ENCODE measurements at places on chromosomes 6 and 20. TPM values are rescaled to one million over a fixed set of nuclear protein-coding genes. Genes with fewer than 3 reads are reported as not detected.

- H3K4me3 ChIP-seq = no peak overlapping the region
- no peaks in the 10 kb centered on the region for H3K27me3 ChIP-seq
- no peak overlapping the region for H3K27ac ChIP-seq
- H3K36me3 ChIP-seq = no peaks in the 10 kb centered on the region
These were observed 294.7 kb downstream of the KHDC1L start for GRCh38 chr6:72930556-72931132.

DNA sequence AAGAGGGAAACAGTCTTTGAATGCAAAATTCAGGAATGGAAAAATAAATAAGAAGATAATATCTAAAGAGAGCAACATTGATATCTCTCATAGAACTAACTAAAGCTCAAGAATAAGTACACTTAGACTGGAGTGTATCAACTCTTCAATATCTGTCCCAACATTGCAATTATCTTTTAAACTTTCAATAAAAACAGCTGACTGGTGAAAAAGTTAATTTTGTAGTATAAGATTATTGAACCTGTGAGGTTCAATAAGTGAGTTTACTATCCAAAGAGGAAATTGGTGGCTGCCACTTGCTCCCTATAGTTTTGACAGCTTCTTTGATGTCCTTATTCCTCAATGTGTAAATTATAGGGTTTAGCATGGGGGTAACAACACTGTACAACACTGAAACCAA, 13.7 kb downstream of the OR5V1 start:
- H3K36me3 ChIP-seq = no peaks in the 10 kb centered on the region
- H3K27ac ChIP-seq = no peak overlapping the region
- H3K4me3 ChIP-seq = no peak overlapping the region
- H3K4me1 ChIP-seq = no peaks in the 10 kb centered on the region

DNA sequence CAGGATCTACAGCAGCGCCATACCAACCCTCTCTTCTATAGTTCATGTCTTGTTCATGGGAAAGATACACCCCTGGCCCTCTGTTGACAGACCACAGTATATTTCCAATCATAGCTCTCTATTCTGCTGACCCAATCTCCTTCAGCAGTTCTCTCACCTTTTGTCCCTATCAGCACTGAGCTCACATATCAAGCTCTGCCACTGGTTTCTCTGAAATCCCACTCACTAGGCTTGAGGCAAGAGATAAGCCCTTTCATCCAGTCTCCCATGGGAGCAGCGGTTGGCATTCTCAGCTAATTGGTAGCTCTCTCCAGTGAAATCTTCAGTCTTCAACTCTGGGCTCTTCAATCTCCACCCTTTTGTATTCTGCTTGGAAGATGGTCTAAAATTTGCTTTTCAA, 313.4 kb downstream of the GJA1 start:
- H3K4me3 ChIP-seq = no peak overlapping the region
- H3K27ac ChIP-seq = no peak overlapping the region
- H3K4me1 ChIP-seq = no peaks in the 10 kb centered on the region
- DNase-seq = no peak
- H3K27me3 ChIP-seq = no peaks in the 10 kb centered on the region

DNA sequence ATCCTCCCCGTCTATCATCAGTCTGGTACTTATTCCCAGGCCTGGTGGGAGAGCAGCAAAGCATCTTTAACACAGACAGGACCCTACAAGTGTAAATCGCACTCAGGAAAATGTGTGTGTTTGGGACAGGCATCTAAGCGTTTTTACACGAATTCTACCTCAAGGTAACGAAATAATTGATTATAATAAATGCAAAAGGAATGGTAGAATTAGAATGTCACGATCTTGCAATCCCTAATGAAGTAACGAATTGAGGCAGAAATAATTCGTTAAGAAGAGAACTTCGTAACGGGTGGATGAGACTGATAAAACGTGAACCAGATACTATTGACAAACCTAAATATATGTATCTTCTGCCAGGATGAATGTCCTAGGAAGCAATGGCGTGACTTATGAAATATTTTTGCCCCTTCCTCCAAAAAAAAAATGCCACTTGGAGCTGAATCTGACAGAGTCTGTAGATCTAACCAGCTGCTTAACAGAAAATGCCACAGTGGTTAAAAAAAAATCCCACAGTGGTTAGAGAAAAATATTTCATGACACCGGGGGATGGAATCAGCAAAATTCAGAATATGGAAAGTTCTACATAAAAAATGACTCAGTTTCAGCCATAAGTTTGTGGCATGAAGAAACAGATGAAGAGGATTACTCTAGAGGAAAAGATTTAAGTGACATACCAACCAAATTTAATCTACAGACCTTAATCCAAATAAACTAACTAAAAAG, 68.7 kb downstream of the F13A1 start:
- H3K4me1 ChIP-seq = no peaks in the 10 kb centered on the region
- no peaks in the 10 kb centered on the region for H3K36me3 ChIP-seq
- H3K4me3 ChIP-seq = no peak overlapping the region
- DNase-seq = no peak

GRCh38 chr6:18422136-18422535, 35.0 kb downstream of the RNF144B start:
- no peak for DNase-seq
- H3K27ac ChIP-seq = no peak overlapping the region
- no peaks in the 10 kb centered on the region for H3K27me3 ChIP-seq
- no peaks in the 10 kb centered on the region for H3K36me3 ChIP-seq
- no peak overlapping the region for H3K4me3 ChIP-seq

DNA sequence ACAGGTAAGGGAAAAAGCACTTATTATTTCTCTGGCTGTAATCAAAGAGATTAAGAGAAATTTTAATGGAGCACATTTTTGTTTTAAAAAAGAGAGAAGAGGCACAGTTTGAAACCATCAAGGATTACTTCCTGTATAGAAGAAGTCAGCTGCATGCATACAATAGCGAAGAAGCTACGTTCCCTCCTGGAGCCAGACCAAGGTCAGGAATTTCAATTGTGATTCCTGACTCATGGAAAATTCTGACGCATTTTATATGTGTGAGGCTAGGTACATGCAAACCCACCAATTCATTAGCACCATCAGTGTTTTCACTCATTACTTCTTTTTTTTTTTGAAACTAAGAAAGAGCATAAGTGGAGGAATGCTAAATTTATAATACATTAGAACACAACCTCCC, 232.7 kb upstream of the SGK1 start:
- no peaks in the 10 kb centered on the region for H3K36me3 ChIP-seq
- no peaks in the 10 kb centered on the region for H3K27me3 ChIP-seq
- H3K4me3 ChIP-seq = no peak overlapping the region
- no peak for DNase-seq
- no peaks in the 10 kb centered on the region for H3K4me1 ChIP-seq

DNA sequence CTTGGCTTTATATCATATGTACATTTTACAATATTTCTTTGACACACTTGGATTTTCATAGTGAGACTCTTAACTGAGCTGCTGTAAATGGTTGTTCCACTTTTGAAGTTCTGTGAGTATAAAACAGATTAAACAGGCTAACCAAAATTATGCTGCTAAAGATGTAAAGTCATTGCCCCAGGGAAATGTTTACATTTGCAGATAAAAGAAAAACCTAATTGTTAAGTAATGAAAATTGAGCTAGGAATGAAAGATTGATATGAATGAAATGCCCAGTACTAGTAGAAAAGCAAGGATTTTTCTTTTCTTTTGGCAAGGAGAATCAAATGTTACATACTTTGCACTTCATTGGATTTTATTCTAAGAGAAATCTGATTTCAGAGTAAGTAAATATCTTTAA, 159.4 kb downstream of the IMPG1 start:
- no peaks in the 10 kb centered on the region for H3K4me1 ChIP-seq
- no peaks in the 10 kb centered on the region for H3K36me3 ChIP-seq
- H3K27ac ChIP-seq = no peak overlapping the region
- no peaks in the 10 kb centered on the region for H3K27me3 ChIP-seq
- H3K4me3 ChIP-seq = no peak overlapping the region

DNA sequence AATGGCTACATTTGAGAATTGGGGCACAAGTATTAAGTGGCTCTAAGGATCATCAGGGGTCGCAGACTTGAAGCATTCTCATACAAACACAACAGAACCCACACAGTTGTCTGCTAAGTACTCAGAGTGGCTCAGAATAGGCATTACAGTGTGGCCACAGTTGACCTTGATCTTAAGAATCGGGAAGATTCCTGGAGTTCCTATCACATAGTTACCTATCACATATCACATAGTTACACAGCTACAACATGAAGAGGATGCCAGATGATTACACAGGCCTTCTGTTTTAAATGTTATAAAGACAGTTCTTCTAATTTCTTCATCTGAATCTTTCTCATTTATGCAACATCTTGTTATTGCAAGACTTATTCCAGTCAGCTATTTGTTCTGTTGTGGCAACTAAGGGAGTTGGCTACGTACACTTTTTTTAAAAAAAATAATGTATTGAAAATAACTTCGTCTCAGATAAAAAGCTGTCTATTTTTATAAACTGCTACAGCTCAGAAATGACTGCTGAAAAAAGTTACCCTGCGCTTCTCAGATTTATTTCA, 129.0 kb downstream of the REV3L start:
- no peaks in the 10 kb centered on the region for H3K27me3 ChIP-seq
- H3K4me1 ChIP-seq = peaks cover 12% of the 10 kb centered on the region
- H3K36me3 ChIP-seq = no peaks in the 10 kb centered on the region
- no peak overlapping the region for H3K4me3 ChIP-seq
- no peak for DNase-seq
- peak overlapping the region; percentile 25 for H3K27ac ChIP-seq

- DNase-seq = no peak
- no peaks in the 10 kb centered on the region for H3K27me3 ChIP-seq
- no peak overlapping the region for H3K27ac ChIP-seq
- H3K4me1 ChIP-seq = no peaks in the 10 kb centered on the region
- no peaks in the 10 kb centered on the region for H3K36me3 ChIP-seq
- no peak overlapping the region for H3K4me3 ChIP-seq
These were observed 97.0 kb downstream of the BTBD3 start for GRCh38 chr20:12014736-12015135.

- H3K27me3 ChIP-seq = no peaks in the 10 kb centered on the region
- H3K4me1 ChIP-seq = no peaks in the 10 kb centered on the region
- H3K27ac ChIP-seq = no peak overlapping the region
- H3K4me3 ChIP-seq = no peak overlapping the region
- DNase-seq = no peak
- no peaks in the 10 kb centered on the region for H3K36me3 ChIP-seq
These were observed 184.3 kb downstream of the TBXT start for GRCh38 chr6:165983112-165984072.

GRCh38 chr20:57175397-57176010, 90.9 kb downstream of the BMP7 start:
- H3K27me3 ChIP-seq = no peaks in the 10 kb centered on the region
- no peak overlapping the region for H3K4me3 ChIP-seq
- no peaks in the 10 kb centered on the region for H3K36me3 ChIP-seq
- no peaks in the 10 kb centered on the region for H3K4me1 ChIP-seq
- DNase-seq = no peak

GRCh38 chr6:111941686-111942330, 68.6 kb upstream of the FYN start:
- H3K4me3 ChIP-seq = no peak overlapping the region
- DNase-seq = no peak
- H3K4me1 ChIP-seq = no peaks in the 10 kb centered on the region
- H3K27ac ChIP-seq = no peak overlapping the region

GRCh38 chr6:73699676-73700459, 3.9 kb downstream of the CD109 start:
- peaks cover 55% of the 10 kb centered on the region for H3K4me1 ChIP-seq
- DNase-seq = no peak

DNA sequence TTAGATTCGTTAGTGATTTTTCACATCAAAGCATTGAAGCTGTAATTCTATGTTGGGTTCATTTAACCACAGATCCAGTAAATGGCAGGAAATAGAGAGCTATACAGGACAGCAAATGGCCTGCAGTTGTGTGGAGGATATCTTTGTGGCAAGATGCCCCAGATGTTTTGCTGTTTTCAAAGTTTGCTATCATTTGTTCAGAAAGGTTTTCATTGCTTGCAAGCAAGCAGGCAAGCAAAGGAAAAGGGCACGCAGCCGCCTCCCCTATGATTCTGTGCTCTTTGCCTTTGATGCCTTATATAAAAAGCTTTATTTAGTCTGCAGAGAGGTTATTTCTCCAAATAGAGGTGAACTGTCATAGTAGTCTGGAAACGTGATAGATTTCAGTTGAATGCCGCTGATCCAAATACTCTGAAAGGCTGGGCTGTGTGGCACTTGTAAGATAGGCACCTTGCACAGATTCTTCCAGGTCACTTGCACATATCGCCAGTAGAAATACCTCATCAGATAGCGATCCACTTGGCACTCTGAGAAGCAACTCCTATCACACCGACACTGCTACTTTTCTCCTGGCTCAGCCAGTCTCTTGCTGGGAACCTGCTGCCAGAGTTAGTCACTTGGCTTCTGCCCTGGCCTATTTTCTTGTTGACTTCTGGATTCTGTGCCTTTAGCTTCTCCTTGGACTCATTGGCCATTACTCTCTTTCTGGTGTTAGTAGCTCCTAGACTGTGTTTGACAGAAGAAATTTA, 66.4 kb downstream of the UTRN start:
- no peaks in the 10 kb centered on the region for H3K36me3 ChIP-seq
- H3K4me1 ChIP-seq = peaks cover 17% of the 10 kb centered on the region
- H3K4me3 ChIP-seq = no peak overlapping the region
- peak overlapping the region; percentile 44 for H3K27ac ChIP-seq

GRCh38 chr20:13263451-13263850, 42.4 kb downstream of the ISM1 start:
- H3K36me3 ChIP-seq = no peaks in the 10 kb centered on the region
- peaks cover 9% of the 10 kb centered on the region for H3K4me1 ChIP-seq
- H3K27me3 ChIP-seq = no peaks in the 10 kb centered on the region

- H3K4me1 ChIP-seq = no peaks in the 10 kb centered on the region
- H3K27me3 ChIP-seq = no peaks in the 10 kb centered on the region
- H3K27ac ChIP-seq = no peak overlapping the region
- H3K36me3 ChIP-seq = no peaks in the 10 kb centered on the region
These were observed 61.2 kb upstream of the SUPT3H start for GRCh38 chr6:45438849-45439406.

Gene GSTA3
- not detected for total RNA-seq

Gene TP53TG5
- 0.36 TPM for total RNA-seq

Gene SNAP91
- 2.2 TPM for total RNA-seq

Gene GJA10
- total RNA-seq = not detected

Gene SERAC1
- 12.7 TPM for total RNA-seq

Gene CRISP2
- not detected for total RNA-seq

Gene PPP1R3G
- total RNA-seq = 2.4 TPM

Gene AKAP7
- 21.1 TPM for total RNA-seq

Gene NHSL1
- 6.6 TPM for total RNA-seq

Data from sigmoid colon (tissue), 7 donors.